Left ventricle myocardium inferior (tissue), 1 donor: ENCODE measurements at places on chromosomes 7 and 10. TPM values are rescaled to one million over a fixed set of nuclear protein-coding genes. Genes with fewer than 3 reads are reported as not detected.

DNA sequence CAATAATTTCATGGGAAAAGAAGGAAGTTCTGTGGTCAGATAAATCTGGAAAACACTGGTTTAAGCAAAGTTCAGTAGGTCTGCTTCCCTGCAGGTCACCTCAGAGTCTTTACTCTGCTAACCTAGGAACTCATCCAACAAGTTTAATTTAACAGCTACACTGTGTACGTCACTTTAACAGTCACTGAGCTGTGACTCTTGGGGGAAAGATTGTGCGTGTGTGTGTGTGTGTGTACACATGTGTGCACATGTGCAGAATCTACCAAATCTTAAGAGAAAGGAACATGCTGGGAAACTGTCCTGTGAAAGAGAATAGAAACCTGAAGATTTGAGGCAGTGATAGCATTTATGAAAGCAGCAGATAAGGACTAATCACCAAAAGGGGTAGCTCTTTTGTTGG is 62.6 kb downstream of the IKZF1 start:
- no peak for DNase-seq

GRCh38 chr7:37297546-37297945 is 151.1 kb downstream of the ELMO1 start:
- DNase-seq, result no peak

- no peak for DNase-seq
These were observed 97.3 kb upstream of the KCNIP2 start for GRCh38 chr10:101940916-101941315.

Gene FOXI2
- 0.08 TPM for total RNA-seq
